Mammary epithelial cell (primary cell): ENCODE measurements at places on chromosomes 12 and 14. TPM values are rescaled to one million over a fixed set of nuclear protein-coding genes. Genes with fewer than 3 reads are reported as not detected.

Gene ANKRD13A
- polyA plus RNA-seq: 48.4 TPM

Gene ASPG
- polyA plus RNA-seq: not detected

Gene TESPA1
- not detected for polyA plus RNA-seq

Gene GMFB
- polyA plus RNA-seq: 15.5 TPM

Gene SDR9C7
- not detected for polyA plus RNA-seq

Gene IRF9
- 17.9 TPM for polyA plus RNA-seq

Gene SLC25A21
- polyA plus RNA-seq: 0.31 TPM

Gene UBR7
- polyA plus RNA-seq: 21.5 TPM

Gene GUCY2C
- not detected for polyA plus RNA-seq

Gene ADAM21
- polyA plus RNA-seq: 0.71 TPM

Gene TUNAR
- polyA plus RNA-seq: not detected

Gene LRFN5
- polyA plus RNA-seq: not detected

Gene SNRPF
- polyA plus RNA-seq: 32.5 TPM

Gene KRT72
- polyA plus RNA-seq: not detected

Gene GRIP1
- polyA plus RNA-seq: 7.4 TPM

Gene ESRRB
- polyA plus RNA-seq: 0.01 TPM

Gene MYO1H
- polyA plus RNA-seq: not detected

Gene CPNE6
- polyA plus RNA-seq: not detected

Gene SLC25A47
- not detected for polyA plus RNA-seq

Gene KRT2
- not detected for polyA plus RNA-seq

Gene TAS2R9
- not detected for polyA plus RNA-seq

Gene TPPP2
- polyA plus RNA-seq: not detected

Gene CAPZA3
- polyA plus RNA-seq: not detected

Gene NKX2-1
- not detected for polyA plus RNA-seq

Gene C12orf60
- polyA plus RNA-seq: 1.1 TPM

Gene RNASE4
- 8.5 TPM for polyA plus RNA-seq

Gene P2RX2
- not detected for polyA plus RNA-seq

Gene TC2N
- polyA plus RNA-seq: 7.7 TPM

Gene C2CD5
- polyA plus RNA-seq: 8.7 TPM

Gene ZNF891
- 0.20 TPM for polyA plus RNA-seq

Gene C3AR1
- polyA plus RNA-seq: 0.25 TPM

Gene SLC5A8
- polyA plus RNA-seq: 0.01 TPM

Gene CCDC198
- not detected for polyA plus RNA-seq

Gene FLRT2
- 32.7 TPM for polyA plus RNA-seq

Gene SOAT2
- 0.29 TPM for polyA plus RNA-seq

Gene TAS2R20
- polyA plus RNA-seq: 0.10 TPM

Gene CLEC4D
- not detected for polyA plus RNA-seq

Gene SVOP
- not detected for polyA plus RNA-seq

Gene M6PR
- polyA plus RNA-seq: 108 TPM

Gene KRT71
- polyA plus RNA-seq: not detected

Gene PIK3C2G
- 1.9 TPM for polyA plus RNA-seq

Gene ALKBH1
- polyA plus RNA-seq: 9.6 TPM

Gene PLEKHG7
- polyA plus RNA-seq: not detected

Gene KCNMB4
- polyA plus RNA-seq: 0.83 TPM

Gene DRAM1
- 11.2 TPM for polyA plus RNA-seq

Gene ARHGEF40
- polyA plus RNA-seq: 9.8 TPM

Gene FAM222A
- 0.71 TPM for polyA plus RNA-seq

Gene LAG3
- polyA plus RNA-seq: 0.33 TPM
